ENCODE measurements at places on chromosomes 3 and 15. TPM values are rescaled to one million over a fixed set of nuclear protein-coding genes. Genes with fewer than 3 reads are reported as not detected.

KLHL6 gene
- total RNA-seq = 2.2 TPM

MAGI1 gene
- 69.4 TPM for total RNA-seq

MAPK6 gene
- total RNA-seq = 20.1 TPM

LPP gene
- total RNA-seq = 145 TPM

MESP2 gene
- total RNA-seq = 0.19 TPM

SOX14 gene
- not detected for total RNA-seq

SLC6A11 gene
- not detected for total RNA-seq

CCR9 gene
- total RNA-seq = not detected

CYP1A1 gene
- total RNA-seq = 0.30 TPM

LRRC49 gene
- total RNA-seq = 83.2 TPM

ZNF80 gene
- total RNA-seq = not detected

CELSR3 gene
- total RNA-seq = 0.22 TPM

C3orf85 gene
- total RNA-seq = not detected

EPB42 gene
- 0.38 TPM for total RNA-seq

DPPA4 gene
- total RNA-seq = not detected

RPL35A gene
- 563 TPM for total RNA-seq

CPLX3 gene
- total RNA-seq = 0.67 TPM

TMC3 gene
- not detected for total RNA-seq

CSPG5 gene
- 0.32 TPM for total RNA-seq

CCR3 gene
- total RNA-seq = not detected

HDGFL3 gene
- total RNA-seq = 50.5 TPM

BTLA gene
- total RNA-seq = 0.35 TPM

FOXB1 gene
- not detected for total RNA-seq

AADAC gene
- total RNA-seq = not detected

CYP8B1 gene
- total RNA-seq = not detected

MEX3B gene
- total RNA-seq = 2.6 TPM

MB21D2 gene
- 3.2 TPM for total RNA-seq

SUCNR1 gene
- total RNA-seq = 0.22 TPM

PLA1A gene
- total RNA-seq = 2.0 TPM

MYO1E gene
- total RNA-seq = 41.0 TPM

Data from cardiac septum (tissue), 1 donor.